ENCODE measurements at places on chromosomes 12 and 14. TPM values are rescaled to one million over a fixed set of nuclear protein-coding genes. Genes with fewer than 3 reads are reported as not detected.

TNS2 gene
- total RNA-seq, result 30.5 TPM

FGD4 gene
- 3.1 TPM for total RNA-seq

FLVCR2 gene
- 1.8 TPM for total RNA-seq

CCDC38 gene
- not detected for total RNA-seq

CEP128 gene
- 8.9 TPM for total RNA-seq

POTEM gene
- not detected for total RNA-seq

HSPA2 gene
- 5.8 TPM for total RNA-seq

LAG3 gene
- under 0.01 TPM for total RNA-seq

CDKN3 gene
- total RNA-seq, result 42.2 TPM

CD69 gene
- total RNA-seq, result 0.11 TPM

CACNA2D4 gene
- 0.87 TPM for total RNA-seq

RGS6 gene
- total RNA-seq, result not detected

TAS2R10 gene
- 0.50 TPM for total RNA-seq

HSP90AA1 gene
- total RNA-seq, result 823 TPM

OR10P1 gene
- total RNA-seq, result not detected

GNB3 gene
- total RNA-seq, result 3.7 TPM

LRFN5 gene
- total RNA-seq, result 25.5 TPM

ACSS3 gene
- 16.2 TPM for total RNA-seq

DEGS2 gene
- total RNA-seq, result not detected

GLIPR1L1 gene
- not detected for total RNA-seq

SLCO1A2 gene
- not detected for total RNA-seq

PRKD1 gene
- 8.3 TPM for total RNA-seq

PLEK2 gene
- total RNA-seq, result 8.7 TPM

IAPP gene
- total RNA-seq, result not detected

SOX5 gene
- 18.2 TPM for total RNA-seq

KCNJ8 gene
- 15.5 TPM for total RNA-seq

STON2 gene
- total RNA-seq, result 0.87 TPM

NUP37 gene
- total RNA-seq, result 51.7 TPM

HOXC12 gene
- total RNA-seq, result not detected

NAV3 gene
- 126 TPM for total RNA-seq

All from uterine smooth muscle cell (primary cell).